ENCODE measurements at places on chromosomes 13 and 19.

- DNase-seq = no peak
These were observed 9.9 kb upstream of the ZNF227 start for GRCh38 chr19:44202470-44202869.

- no peak for DNase-seq
These were observed 66.9 kb downstream of the C13orf42 start for GRCh38 chr13:51044023-51044665.

GRCh38 chr13:96229356-96229755, 139.4 kb downstream of the HS6ST3 start:
- no peak for DNase-seq

DNA sequence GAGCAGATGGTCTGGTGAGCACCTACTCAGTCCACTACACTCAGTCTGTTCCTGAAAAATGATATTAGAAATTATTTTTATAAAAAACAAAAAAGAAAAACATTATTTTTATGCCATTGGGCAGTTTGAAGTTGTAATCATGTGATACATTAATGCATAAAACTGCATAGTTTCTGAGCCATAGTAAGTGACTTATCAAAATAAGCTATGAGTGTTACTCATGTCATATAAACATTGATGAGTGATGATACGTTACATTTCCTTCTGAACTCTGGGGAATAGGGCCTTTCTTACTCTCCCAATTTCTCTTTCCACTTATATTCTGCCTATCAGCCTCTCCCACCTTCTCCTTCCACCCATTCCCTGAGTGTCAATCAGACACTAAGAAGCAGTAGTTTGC, 8.9 kb downstream of the ZNF805 start:
- no peak for DNase-seq

GRCh38 chr13:101397742-101398141, 18.6 kb downstream of the NALCN start:
- DNase-seq = no peak

Measured in HL-60 (cell line).